CD8-positive, alpha-beta memory T cell (primary cell): ENCODE measurements at places on chromosomes 7 and 10.

GRCh38 chr10:129846991-129847391, 117.1 kb downstream of the EBF3 start:
- no peak for DNase-seq

- DNase-seq: no peak
Measured at GRCh38 chr10:113808168-113808567, 45.7 kb downstream of the DCLRE1A start.

DNA sequence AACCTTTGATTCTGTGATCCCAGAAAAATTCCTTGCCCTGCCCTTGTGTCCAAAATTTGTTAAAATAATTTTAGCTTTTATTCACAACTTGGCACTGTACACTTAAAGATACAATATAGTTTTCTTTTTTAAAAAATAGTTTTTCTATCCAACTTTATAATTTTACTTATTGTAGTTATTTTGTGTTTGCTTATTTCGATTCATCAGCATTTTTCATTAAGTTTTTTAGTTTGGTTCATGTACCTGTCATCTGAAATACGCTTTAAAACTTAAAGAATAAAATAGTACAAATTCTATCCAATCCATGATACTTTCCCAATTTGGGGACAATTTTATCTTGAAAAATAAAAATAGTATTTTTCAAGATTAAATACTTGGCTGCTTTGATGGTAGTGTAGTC, 514.8 kb downstream of the AUTS2 start:
- DNase-seq: no peak

GRCh38 chr7:24378871-24379616, 95.1 kb downstream of the NPY start:
- no peak for DNase-seq

DNA sequence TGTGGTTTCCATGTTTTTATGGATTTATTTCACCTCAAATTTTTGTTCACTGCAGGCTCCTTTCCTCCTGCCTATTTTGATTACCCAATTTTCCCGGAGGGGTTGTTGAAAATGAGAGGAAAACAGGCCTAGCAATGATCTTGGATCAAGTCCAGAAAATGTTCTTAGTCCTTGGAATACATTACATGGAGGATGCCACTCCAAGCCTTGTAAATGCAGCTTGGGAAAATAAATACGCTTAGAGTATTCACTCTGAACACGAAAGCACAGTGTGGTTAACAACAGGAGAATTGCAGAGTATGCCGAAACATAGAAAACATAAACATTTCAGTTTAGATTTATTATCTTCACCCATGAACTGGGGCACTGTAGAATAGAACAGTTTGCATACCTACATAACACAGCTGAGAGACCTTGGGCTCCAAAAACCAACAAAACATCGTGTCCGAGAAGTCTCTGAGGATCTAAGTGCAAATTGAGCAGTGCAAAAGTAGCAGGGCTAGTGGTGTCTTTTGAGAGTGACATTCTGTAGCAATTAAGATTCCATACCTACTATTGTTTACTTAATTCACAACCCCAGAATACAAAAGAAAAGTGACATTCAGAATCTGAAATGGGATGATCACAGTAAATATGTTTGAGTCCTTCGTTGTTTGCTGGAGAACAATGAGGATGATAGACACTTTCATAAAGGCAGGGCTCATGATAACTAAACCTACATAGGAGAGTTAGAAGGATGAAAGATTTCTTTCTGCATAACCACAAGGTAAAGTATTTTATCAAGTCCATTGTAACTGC, 7.6 kb upstream of the CD36 start:
- no peak for DNase-seq

GRCh38 chr7:11457419-11457818, 374.6 kb downstream of the THSD7A start:
- no peak for DNase-seq

- no peak for DNase-seq
Measured at GRCh38 chr7:39414224-39415035, 151.8 kb upstream of the YAE1 start.

GRCh38 chr10:100551196-100551595, 15.5 kb downstream of the HIF1AN start:
- DNase-seq: no peak

GRCh38 chr10:130635528-130635927, 499.3 kb downstream of the GLRX3 start:
- DNase-seq: no peak

GRCh38 chr7:2604608-2605174, 27.1 kb upstream of the TTYH3 start:
- DNase-seq: no peak

- no peak for DNase-seq
Measured at GRCh38 chr7:26187380-26188205, 13.0 kb downstream of the HNRNPA2B1 start.

DNA sequence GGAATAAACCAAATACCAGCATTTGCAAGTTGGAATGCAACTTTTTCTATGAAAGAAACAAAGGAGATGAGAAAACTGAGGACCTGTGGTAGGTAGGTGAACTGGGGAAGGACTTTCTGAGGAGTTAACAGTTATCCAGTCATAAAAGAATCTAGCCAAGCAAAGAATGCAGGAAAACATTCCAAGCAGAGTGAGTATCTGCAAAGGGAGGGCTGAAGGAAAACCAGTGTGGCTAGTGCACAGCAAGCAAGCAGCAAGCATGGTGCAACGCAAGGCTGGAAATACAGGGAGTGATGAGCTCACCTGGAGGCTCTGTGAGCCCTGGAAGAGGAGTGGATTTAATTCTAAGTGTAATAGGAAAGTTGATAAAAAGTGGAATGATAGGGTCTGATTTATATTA, 44.0 kb downstream of the RTKN2 start:
- DNase-seq: no peak

DNA sequence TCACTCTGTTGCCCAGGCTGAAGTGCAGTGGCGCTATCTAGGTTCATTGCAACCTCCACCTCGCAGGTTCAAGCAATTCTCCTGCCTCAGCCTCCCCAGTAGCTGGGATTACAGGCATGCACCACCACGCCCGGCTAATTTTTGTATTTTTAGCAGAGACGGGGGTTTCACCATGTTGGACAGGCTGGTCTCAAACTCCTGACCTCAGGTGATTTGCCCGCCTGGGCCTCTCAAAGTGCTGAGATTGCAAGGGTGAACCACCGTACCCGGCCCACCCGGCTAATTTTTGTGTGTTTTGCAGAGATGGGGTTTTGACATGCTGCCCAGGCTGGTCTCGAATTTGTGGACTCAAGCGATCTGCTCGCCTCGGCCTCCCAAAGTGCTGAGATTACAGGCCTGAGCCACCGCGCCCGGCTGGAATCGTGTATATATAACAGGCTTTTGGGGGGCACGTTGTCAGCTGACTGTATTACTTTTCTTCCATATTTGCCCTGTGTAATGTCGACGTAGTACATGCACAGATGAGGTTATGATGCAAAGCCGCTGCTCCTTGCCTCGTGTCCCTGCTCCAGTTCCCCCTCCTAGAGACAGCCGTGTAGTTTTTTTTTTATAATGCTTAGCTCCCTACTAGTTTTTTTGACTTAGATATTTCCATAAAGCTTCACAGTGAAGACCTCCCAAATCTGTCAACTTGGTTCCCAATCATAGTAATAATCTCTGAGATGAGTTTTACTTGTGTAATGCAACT, 883 bp upstream of the TRA2A start:
- peak; percentile 49 for DNase-seq

GRCh38 chr10:75540981-75541380, 109.6 kb downstream of the LRMDA start:
- no peak for DNase-seq

GRCh38 chr10:92267343-92267742, 23.5 kb downstream of the CPEB3 start:
- DNase-seq: no peak

GRCh38 chr10:33355274-33355673, 20.8 kb upstream of the NRP1 start:
- DNase-seq: no peak

DNA sequence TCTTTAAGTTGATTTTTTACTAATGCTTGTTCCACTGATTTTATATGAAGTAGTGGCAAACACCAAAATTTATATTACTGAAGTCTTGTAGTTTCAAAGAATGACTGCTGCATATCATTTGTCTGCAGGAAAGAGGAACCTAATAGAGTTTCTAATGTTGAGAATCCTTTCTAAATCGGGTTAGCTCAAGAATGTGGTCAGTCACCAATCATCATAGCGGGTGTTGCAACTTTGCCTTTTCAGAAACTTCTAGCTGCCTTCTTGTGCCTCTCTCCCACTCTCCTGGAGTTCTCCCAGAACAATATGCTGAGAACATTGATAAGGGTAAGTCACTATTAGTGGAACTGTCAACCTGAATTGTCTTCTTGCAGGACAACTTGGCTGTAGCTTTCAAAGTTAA, 524.8 kb upstream of the SORCS1 start:
- no peak for DNase-seq

DNA sequence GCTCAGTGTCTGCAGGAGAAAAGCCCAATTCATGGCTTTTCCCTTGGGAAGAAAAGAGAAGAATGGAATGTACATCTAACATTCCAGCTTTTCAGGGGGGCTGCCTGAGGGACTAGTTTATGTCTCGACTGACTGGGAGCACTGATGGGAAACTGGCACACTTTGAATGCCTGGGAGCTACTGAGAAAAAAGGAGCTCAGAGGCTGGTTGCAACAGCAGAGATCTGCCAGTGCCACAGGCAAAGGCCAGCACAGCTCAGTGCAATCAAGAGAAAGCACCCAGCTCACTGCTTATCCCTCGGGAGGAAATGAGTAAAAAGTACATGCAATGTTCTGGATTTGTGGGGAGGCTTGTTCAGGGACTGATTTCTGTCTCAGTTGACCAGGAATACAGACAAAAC, 226.2 kb downstream of the COBL start:
- DNase-seq: no peak

DNA sequence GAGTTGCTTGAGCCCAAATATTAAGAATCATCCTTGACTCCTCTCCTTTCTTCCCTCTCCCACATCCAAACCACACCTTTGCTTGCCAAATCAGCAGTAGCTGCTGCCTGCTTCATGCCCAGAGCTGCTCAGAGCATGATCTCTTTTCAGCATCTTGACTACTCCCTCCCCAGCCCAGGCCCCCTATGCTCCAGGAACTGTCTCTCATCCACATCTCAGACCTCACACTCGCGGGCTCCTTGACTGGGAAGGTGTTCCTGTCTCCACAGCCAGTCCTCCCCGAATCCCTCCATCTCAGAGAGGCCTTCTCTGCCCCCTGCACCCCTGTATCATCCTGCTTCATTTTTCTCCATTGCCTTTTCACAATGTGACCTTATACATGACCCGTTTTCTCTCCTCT, 157.0 kb downstream of the DNAJB6 start:
- no peak for DNase-seq

DNA sequence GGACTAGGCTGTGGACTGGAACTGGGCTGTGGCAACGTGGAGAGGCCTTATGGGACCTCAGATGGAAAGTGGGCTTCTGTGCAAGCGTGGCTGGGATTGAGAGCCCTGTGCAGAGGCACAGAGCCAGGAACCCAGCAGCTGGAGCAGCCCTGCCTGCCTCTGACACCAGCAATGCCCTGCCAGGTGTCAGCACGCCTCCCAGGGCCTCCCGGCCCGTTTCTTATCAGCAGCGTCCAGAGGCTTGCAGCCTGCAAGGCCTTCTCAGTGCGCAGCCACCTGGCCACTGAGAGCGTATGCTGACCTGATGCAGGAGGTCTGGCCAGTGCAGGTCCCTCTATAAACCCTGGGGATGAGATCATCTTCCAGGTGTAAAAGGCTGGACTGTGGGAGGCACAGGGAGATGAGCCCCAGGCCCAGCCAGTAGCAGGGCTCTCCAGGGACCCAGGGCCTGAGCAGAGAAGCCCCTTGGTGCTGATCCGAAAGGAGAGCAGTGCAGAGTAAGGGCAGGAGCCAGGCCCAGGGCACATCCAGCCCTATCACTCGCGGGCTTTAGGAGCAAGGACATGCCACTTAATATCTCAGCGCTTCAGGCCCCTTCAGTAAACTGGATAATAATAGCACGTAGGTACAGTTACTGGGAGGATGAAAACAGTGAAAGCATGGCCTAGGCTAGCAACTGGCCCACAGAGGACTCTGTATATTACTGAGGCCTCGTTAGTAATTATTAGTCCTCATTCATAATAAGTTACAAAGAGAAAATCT, 38.8 kb upstream of the ANTXRL start:
- DNase-seq: no peak

DNA sequence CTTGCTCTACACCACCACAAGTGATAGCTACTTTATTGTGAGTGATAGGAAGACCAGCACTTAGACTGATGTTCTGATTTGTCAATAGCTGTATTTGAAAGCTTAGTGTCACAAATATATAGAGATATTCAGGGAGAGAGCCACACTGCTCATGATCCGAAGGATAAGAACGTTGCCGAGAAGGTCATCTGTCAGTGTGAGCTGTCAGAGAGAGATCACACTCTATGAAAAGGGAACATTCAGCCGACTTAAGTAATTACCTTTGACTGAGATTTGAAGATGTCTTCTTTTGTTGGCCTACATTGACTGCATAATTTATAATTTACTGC, 322.6 kb downstream of the TFEC start:
- no peak for DNase-seq

DNA sequence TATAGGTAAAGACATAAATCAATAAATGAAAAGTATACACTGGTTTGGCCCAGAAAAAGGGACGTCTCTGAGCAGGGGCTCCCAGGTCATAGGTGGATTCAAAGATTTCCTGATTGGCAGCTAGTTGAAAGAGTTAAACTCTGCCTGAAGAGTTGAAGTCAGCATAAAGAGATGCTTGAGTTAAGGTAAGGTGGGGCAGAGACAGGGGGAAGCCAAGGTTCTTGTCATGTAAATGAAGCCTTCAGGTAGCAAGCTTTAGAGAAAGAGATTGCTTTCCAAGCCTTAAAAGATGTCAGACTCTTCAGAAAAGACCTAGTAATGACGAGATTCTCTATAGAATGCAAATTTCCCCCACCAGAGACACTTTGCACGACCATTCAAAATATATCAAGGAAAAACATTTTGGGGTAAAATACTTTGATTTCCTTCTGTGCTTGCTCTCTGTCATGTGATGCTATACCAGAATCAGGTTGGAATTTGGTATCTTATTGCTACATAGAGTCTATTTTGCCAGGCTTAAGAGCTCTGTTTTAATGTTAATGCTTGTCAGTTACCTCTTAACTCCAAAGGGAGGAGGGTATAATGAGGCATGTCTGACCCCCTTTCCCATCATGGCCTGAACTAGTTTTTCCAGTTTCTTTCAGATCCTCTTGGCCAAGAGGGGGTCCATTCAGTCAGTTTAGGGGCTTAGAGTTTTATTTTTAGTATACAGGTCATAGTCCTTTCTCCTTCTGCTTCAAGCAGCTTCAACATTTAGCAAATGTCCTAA, 429.6 kb downstream of the ADRA2A start:
- DNase-seq: no peak

DNA sequence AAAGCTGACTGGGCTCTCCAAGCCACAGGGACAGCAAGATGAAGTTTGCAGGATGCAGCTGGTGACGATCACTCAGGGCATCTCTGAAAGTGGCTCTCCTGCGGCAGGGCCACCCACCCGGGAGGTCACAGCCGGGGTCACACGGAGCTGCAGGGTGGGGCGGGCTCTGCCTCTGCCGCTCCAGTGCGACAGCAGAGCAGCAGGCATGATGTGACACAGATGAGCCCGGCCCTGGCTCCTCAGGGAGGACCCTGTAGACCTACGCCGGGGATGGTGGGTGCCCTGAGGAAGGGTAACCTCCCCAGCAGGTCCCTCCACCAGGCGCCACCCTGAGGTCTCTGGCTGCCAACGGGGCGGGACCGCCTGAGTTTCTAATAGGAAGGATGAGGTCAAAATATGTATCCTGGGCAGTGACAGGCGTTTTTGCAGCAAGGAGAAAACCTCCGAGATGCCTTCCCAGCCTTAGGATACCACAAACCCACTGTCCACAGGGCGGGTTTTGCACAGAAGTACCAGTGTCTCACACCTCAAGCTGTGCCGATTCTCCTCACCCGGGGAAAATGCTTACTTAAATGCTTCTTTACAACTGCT, 114.8 kb upstream of the DIP2C start:
- DNase-seq: no peak
